AML-193 (cell line): ENCODE measurements at places on chromosomes 2 and 18.

DNA sequence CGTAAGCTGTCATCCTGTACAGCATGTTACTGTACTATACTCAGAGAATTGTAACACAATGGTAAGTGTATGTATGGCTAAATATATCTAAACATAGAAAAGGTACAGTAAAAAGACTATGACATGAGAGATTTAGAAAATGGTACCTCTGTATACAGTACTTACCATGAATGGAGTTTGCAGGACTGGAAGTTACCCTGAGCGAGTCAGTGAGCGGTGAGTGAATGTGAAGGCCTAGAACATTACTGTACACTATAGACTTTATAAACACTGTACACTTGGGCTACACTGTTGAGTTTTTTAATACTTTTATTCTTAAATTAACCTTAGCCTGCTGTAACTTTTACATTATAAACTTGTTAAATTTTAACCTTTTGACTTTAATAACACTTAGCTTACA lies 1.5 kb downstream of the DDX18 start:
- no peak for DNase-seq

- no peak for DNase-seq
Measured at GRCh38 chr2:156023229-156023869, 309.2 kb downstream of the NR4A2 start.

GRCh38 chr2:198916548-198917080 lies 541.1 kb downstream of the SATB2 start:
- no peak for DNase-seq

GRCh38 chr18:49839012-49839411 lies 25.7 kb upstream of the ACAA2 start:
- no peak for DNase-seq

DNA sequence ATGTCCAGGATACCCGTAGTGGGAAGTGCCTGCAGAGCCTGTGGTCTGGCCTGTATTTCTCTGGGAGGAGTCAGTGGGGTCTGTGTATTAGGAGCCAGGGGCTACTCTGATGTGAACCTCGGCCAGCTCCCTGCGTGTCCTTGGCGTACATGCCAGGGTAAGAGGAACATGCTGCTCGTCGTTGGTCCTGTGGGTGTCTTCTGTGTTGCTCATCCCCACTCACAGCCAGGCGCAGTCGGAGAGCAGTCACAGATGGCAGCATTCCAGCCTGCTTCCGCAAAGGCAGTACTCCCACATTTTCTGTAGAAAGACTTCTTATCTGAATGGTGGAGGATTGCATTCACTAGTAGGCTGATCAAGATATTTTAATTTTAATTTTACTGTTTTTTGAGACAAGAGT lies 84.9 kb downstream of the DGKD start:
- no peak for DNase-seq

GRCh38 chr2:235553291-235553690 lies 59.4 kb downstream of the AGAP1 start:
- DNase-seq: no peak

GRCh38 chr18:63162271-63163014 lies 157.1 kb downstream of the BCL2 start:
- no peak for DNase-seq

DNA sequence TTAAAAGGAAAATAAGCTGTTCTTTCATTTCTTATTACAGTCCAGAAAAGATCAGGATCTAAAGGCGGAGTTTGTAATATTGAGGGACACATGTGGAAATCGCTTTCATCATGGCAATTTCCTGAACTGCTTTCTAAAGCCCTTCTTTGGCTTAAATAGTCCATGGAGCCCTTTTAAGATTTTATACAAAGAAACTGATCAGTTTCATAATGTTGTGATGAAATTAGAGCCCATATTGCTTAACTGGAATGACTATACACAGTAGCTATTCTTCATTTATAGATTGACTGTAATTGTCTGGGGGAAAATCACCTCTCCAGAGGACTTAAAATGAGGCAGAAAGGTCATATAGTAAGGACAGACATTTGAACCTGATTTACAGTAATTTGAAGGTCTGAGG lies 322.2 kb downstream of the ETAA1 start:
- DNase-seq: no peak

- DNase-seq: no peak
Measured at GRCh38 chr18:75075016-75075305, 134.0 kb downstream of the PTGR3 start.

GRCh38 chr2:208265371-208265800 lies 669 bp upstream of the PIKFYVE start:
- peak; percentile 37 for DNase-seq

GRCh38 chr2:136985044-136985443 lies 219.7 kb downstream of the THSD7B start:
- DNase-seq: no peak

- no peak for DNase-seq
Measured at GRCh38 chr2:113892004-113892710, 2.3 kb downstream of the ACTR3 start.
